ENCODE measurements at places on chromosomes 2 and 18.
A peak's percentile ranks its signal among the peaks of the same experiment; 100 is the strongest.

GRCh38 chr2:217853301-217853881 is 149.4 kb downstream of the TNS1 start:
- DNase-seq: no peak

GRCh38 chr2:238006510-238006909 is 39.7 kb downstream of the UBE2F start:
- DNase-seq: no peak

- DNase-seq: peak; percentile 39
Measured at GRCh38 chr2:48315896-48316194, 214.1 kb upstream of the STON1 start.

DNA sequence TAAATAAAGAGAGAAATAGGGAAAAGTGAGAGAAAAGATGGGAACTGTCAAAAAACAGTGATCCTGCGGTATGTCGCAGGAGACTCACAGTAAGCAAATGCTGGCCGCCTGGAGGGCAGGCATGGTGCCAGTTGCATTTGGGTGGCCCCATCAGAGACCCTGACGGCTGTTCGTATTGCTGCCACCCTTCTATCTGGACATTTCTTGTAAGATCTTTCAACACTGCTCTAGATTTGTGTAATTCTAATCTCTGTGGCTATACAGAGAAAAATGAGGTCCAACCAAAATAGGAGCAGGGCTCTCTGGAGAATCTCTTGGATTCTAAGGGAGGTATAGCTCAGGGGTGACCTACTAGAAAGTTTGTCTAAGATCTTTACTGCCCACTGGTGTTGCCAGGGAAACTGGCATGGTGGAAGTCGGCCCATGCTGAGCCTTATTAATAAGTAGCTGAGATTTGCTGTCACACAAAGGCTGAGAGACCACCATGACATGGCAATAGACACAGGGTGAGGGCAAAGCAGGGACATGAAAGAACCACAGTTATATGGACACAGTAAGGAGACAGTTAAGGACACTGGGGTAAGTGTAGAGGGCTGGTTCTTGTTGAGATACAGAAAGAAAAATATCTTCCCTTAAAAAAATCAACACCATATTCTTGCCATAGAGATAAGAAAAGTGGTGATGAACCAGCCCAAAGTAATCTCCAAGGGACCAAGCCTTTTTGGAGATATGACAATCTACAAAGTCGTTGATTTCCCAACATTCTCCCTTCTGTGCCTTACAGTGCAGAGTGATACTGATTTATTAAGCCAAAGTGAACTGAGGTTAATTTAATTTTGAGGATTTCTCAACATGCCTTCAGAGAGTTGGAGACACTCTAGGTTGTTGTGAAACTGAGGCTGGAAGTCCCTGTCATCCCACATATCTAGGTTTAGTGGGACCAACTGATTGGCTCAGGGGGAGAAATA is 26.4 kb upstream of the FZD7 start:
- no peak for DNase-seq

- DNase-seq: peak; percentile 51
Measured at GRCh38 chr2:23564615-23564960, 179.6 kb downstream of the KLHL29 start.

DNA sequence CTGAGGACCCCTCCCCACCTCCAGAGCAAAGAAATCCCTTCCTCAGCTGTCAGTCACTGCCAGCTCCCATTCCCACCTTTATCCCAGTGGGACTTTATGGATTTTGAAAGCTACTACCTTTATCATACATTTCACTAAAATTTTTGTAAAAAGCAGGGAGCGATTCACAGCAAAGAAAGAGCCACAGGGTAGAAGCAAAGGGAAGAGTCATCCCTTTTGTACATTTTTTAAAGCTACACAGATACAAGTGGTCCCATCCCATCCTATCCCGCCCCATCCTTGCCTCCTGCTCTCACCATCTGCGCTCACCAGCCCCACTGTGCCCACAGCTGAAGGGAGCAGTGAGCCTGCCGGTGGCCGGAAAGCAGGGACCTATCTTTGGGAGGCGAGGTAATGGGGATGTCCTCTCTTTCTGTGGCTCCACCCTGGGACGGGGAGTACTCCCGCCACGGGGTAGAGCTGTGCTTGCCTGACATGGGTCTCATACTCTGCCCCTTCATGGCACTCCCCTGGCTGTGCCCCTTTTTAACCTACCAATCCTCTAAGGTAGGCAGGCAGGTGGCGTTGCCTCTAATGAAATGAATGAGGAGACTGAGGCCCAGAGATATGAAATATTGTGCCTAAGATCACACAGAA is 13.2 kb downstream of the SH2D6 start:
- no peak for DNase-seq

DNA sequence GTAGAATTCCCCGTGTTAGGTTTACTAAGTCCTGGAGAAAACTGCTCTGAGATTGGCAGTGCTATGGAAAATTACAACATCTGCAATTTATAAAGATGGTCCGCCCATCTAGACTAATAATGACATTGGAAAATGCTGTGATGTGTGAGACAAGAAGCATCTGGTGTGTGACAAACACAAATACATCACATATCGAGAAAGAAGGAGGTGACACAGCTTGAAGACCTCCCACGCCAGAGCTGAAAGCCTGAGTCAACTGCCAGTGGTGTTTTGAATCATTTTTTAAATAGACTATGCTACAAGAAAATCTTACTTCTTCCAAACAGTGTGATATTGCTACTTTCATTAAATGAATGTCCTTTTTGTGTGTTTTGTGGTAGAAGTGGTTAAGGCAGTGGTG is 8.6 kb upstream of the ANO7 start:
- no peak for DNase-seq

DNA sequence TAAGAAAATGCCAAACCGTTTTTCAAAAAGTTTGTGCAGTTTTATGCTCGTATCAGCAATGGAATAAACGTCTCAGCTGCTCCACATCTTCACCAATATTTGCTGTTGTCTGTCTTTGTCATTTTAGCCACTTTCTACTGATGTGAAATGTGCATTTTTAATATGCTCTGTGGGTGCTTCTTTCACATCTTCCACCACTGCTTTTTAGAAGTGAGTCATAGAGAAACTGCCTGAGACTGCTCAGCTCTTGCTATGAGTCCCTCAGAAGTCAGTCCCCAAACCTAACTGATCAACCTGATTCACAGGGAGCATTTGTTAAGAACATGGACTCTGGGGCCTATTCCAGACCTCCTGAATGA is 41.0 kb upstream of the EPC2 start:
- DNase-seq: no peak

GRCh38 chr2:16238001-16238761 is 297.8 kb downstream of the MYCN start:
- no peak for DNase-seq

GRCh38 chr2:73414696-73415095 is 29.1 kb downstream of the ALMS1 start:
- no peak for DNase-seq

GRCh38 chr2:233307565-233307964 is at the start of gene SAG:
TSS of gene SAG (plus strand) at chr2:233307816. CDS start at chr2:233309190, 1,374 bp downstream.
- no peak for DNase-seq

GRCh38 chr2:212157012-212157411 is 381.6 kb downstream of the ERBB4 start:
- no peak for DNase-seq

DNA sequence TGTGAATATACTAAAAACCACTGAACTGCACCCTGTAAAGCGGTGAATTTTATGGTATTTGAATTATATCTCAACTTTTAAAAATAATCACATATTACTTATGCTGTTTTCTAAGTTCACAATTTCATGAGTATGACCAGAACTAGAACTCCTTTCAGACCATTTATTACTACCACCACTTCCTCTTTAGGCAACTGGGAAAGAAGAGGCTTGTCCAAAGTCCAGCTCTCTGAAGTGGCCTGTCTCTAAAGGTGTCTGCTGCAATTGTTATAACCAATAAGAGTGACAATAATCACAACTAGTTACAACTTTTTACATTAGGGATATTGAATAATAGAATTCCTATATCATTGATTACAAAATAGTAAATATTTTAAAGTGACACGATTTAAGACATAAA is 267.9 kb upstream of the PIK3C3 start:
- no peak for DNase-seq

GRCh38 chr2:174085781-174086180 is 120.6 kb upstream of the SP3 start:
- DNase-seq: no peak

DNA sequence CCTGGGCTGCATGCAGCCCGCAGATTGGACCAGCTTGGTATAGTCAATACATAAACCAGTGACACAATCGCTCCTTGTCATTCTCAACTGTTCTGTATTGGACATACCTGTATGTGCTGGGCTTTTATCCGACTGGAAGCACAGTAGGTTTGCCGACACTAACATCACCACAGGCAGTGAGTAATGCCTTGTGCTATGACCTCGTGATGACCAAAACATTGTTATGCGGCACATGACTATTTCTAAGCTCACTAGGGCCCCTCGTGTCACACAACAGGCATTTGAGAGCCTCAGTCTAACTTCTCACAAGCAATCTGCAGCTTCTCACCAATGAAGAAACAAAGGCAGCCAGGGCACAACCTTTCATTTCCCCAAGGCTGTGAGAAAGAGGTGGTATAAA is 320.8 kb downstream of the AFF3 start:
- DNase-seq: no peak

DNA sequence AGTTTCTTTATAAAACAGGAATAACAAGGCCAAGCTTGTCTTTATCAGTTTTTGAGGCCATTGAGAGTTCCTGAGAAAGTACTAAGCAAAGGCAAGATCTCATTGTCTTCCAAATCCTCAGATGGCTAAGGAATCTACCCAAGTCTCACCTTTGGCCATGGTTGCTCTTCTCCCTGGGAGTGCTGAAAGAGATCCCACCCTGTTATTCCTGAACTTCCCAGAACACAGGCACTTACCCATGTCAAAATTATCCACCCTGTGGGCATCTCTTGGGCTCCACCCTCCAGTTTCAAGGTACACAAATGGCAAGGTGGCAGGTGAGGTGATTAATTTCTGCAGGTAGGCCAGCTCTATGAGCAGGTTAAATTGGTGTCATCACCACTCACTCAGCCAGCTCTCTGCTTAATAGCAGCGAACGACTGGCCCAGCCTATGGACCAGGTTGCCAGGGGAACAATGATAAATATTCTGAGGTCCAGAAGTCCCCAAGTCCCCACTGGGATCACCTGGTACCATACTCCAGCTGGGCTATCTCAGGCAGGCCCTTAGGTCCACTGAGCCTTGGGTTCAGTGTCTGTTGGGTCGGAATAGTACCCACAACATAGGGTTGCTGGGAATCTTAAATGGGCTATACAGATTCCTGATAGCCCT is 2.3 kb upstream of the SPRED2 start:
- no peak for DNase-seq

GRCh38 chr2:1055014-1055595 is 104.5 kb downstream of the SNTG2 start:
- DNase-seq: no peak

DNA sequence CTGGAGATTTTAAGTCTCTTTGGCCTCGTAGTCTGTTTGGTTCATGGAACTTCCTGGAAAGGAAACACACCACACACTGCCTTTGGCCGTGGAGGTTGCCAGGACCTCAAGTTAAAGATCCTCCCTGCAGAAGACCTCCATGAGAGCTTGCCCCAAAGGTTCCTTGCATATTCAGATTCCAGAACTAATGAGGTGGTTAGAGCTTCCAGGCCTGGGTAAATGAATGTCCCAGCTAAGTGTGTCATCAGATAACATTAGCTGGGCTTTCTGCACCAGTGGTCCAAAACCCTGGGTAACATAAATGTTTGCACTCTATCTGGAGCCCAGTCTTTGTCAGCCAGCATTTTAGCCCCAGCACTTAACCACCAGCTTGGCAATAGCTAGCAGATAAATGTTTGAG is 122.1 kb upstream of the EML6 start:
- no peak for DNase-seq

DNA sequence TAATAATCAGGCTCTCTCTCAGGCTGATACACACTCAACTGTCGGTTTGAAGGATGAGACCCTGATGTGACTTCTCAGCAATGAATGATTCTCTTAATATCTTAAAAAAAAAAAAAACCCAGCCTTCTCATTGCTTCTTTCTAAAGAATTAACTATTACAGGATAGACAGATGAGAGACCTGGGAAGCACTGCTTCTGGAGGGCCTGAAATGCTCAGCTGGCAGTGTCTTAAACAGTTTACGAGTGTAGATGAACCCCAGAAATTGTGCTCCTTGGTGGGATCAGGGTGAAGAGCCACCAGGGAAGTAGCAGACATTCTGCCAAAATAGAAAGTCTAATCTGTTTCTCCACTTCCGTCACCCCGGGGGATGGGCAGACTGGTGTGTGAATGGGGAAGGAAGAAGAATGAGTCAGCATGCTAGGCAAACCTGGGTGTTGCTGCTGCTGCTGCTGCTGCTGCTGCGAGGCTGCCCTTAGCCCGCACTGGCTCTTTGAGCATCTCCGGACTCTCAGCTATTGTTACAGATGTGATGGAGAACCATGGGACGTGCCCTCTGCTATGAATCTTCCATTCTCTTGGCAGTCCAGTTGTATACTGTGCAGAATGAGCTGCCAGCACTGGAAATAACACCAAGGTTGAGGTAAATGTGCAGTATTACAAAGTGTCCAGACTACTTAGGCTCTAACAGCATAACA is 158.4 kb downstream of the SETBP1 start:
- no peak for DNase-seq

- no peak for DNase-seq
Measured at GRCh38 chr2:31446848-31447247, 32.3 kb upstream of the XDH start.

GRCh38 chr2:115939902-115940301 is 1497.5 kb downstream of the DPP10 start:
- DNase-seq: no peak

DNA sequence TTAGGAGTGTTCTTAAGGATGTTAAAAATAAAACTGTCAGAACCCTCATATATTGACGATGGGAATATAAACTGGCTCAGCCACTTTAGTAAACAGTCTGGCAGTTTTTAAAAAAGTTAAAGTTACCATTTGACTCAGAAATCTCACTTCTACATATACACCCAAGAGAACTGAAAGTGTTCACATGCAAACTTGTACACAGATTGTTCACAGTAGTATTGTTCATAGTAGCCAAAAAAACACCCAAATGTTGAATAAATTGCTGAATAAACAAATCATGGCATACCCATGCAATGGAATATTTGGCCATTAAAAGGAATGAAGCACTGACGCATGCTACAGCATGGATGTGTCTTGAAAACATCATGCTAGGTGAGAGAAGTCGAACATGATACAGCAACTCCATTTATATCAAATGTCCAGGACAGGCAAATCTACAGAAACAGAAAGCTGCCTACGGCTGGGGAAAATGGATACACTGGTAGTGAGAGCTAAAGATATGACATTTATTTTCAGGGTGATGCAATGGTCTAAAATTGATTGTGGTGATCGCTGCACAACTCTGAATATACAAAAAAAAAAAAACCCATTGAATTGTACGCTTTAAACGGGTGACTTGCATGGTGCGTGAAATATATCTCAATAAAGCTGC is 10.1 kb downstream of the RPL31 start:
- DNase-seq: no peak

DNA sequence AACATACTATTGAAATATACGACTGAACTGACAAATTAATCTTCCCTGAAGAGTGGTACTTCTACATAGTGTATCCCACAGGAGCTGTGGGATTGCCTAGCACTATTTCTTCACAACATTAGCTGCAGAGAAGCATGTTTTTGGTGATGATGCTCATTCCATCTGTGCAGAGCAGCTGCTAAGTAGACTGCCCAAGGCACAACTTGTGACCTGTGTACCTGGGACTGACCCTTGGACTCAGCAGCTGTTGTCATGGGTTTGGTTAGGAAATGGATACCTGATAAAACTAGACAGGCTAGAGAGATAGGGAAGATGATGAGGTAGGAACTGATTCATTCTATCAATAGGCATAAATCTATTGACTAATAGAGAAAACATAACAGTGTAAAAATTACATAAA is 1204.0 kb downstream of the DSC3 start:
- no peak for DNase-seq

- no peak for DNase-seq
Measured at GRCh38 chr2:231263118-231263831, 64.8 kb downstream of the ARMC9 start.

Measured in SK-N-SH (cell line).